A549 treated with GW870086 at 1 μM for 4 hours (cell line): ENCODE measurements at places on chromosomes 12 and 14. TPM values are rescaled to one million over a fixed set of nuclear protein-coding genes. Genes with fewer than 3 reads are reported as not detected.

The C1QL4 gene
- total RNA-seq = 4.9 to 6.2 TPM (median 5.7 TPM) in 5 replicates

The NDRG2 gene
- total RNA-seq = 2.5 to 3.3 TPM (median 2.7 TPM) in 5 replicates

The SLC38A2 gene
- total RNA-seq = 69.9 to 110 TPM (median 105 TPM) in 5 replicates

The CLEC4D gene
- total RNA-seq = not detected in 5 replicates

The POP5 gene
- 45.9 to 59.8 TPM (median 51.9 TPM) in 5 replicates for total RNA-seq

The SDSL gene
- 24.3 to 29.0 TPM (median 26.8 TPM) in 5 replicates for total RNA-seq

The RBP5 gene
- not detected in 5 replicates for total RNA-seq

The ALDH1L2 gene
- total RNA-seq = 2.7 to 3.7 TPM (median 3.6 TPM) in 5 replicates

The PYGL gene
- 135 to 189 TPM (median 166 TPM) in 5 replicates for total RNA-seq

The MAP3K9 gene
- total RNA-seq = 4.2 to 6.7 TPM (median 6.1 TPM) in 5 replicates

The ACRBP gene
- 0.19 to 0.24 TPM (median 0.19 TPM) in 3 of 5 replicates, not detected in the others for total RNA-seq

The ITGA7 gene
- total RNA-seq = 0.90 to 1.6 TPM (median 1.1 TPM) in 5 replicates

The GZMH gene
- total RNA-seq = not detected in 5 replicates

The CPNE8 gene
- 9.3 to 11.0 TPM (median 10.0 TPM) in 5 replicates for total RNA-seq

The SIX6 gene
- total RNA-seq = not detected in 5 replicates

The NUDT14 gene
- 26.6 to 43.8 TPM (median 41.8 TPM) in 5 replicates for total RNA-seq

The TAS2R7 gene
- total RNA-seq = not detected in 5 replicates

The SLC10A1 gene
- total RNA-seq = not detected in 5 replicates
